Neural progenitor cell (in vitro differentiated cells): ENCODE measurements at places on chromosomes 6 and 20. TPM values are rescaled to one million over a fixed set of nuclear protein-coding genes. Genes with fewer than 3 reads are reported as not detected.

PCSK2 gene
- total RNA-seq = 0.07 TPM in 1 of 2 replicates, not detected in the other

GRCh38 chr6:134077301-134077700 lies 24.9 kb upstream of the SLC2A12 start:
- DNase-seq = no peak

- no peak for DNase-seq
Measured at GRCh38 chr6:54921891-54922290, 75.3 kb downstream of the FAM83B start.

DNA sequence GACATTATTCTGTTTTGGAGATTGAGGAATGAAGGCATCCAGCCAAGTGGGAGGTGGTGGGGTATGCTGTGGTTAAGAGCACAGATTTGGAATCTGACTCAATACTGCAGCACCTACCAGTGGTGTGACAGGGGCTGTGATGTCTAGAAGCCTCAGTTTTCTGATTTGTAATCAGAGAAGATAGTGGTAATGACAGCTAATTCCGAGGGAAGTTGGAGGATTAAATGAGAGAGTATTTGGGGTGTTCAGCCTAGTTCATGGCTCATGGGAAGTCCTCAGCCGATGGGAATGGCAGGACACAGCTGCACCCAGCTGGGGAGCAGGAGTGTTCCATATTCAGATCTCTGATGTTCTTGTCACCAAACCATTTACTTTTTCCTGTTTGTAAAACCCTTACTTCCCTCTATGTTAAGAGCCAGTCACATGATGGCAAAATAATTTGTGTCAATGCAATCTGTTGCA lies 9.3 kb downstream of the SLC9A8 start:
- no peak for DNase-seq

DNA sequence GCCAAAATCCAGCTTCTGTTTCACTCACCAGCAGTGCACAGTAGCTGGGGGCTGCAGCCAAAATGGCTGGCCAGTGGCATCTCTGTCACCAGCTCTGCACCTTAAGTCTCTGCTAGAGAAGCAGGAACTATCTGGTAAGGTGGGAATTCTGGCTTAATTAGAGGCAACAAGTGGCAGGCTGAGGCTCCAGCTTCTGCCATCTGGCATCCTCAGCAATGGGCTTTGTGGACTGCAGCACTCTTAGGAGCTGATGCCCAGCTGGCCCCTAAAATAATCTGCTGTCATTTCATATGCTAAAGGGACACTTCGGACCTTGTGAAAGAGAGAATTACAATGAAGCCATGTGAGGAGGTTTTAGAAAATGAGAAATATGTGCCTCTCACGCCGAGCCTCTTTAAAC lies 4.6 kb upstream of the CLDN20 start:
- DNase-seq = no peak

DNA sequence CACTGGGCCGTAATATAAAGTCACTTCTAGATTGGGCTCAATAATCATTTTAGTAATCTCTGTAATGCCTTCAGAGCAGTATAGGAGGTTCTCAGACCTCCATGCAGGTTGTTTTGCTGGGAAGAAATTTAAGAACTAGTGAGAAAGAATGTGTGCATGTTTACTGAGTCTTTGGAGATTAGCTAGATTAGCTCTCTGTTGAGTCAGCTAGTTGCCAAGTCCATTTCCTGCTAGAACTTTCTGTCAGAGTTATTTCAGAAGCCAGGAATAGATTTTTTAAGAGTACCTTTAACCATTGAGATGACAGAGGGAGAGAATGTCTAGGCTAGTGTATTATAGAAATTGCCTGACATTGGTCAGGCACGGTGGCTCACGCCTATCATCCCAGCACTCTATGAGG lies 33.3 kb downstream of the ORC3 start:
- no peak for DNase-seq

DNA sequence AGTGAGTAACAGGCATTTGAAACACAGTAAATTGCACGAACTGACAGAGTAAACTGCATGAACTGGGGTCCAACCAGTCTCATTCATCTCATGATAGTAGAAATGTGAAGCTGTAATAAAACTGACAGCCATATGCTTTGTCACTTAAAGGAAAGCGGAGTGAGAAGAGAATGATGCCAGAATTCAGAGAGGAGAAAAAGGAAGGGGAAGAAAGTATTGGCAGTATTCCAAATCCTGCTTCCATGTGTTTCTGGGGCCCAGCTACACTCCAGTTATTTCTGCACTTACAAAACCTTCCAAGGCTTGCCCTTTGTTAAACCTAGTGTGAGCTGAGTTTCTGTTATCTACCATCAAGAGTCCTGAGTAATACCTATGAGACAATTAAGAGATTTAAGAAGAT lies 17.2 kb downstream of the SNX14 start:
- no peak for DNase-seq

GRCh38 chr6:89675949-89676748 lies 37.6 kb upstream of the LYRM2 start:
- DNase-seq = no peak

SMLR1 gene
- not detected in 2 replicates for total RNA-seq

DNA sequence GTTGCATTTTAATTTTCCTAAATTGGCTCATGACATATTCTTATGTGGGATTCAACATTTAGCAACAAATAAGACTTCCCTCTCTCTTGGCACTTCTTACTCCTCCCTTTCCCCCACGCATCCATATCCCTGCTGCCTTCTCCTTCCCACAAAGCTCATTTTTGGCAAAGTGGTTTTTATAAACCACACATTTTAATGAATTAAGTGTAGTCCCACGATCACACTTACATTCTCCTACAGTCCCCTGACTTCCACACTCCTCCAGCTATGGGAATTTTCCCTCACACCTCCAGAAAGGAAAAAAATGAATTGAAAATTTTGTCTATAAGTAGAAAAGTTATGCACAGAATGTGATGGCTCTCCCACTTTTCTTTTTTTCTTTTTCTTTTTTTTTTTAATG lies 345.0 kb downstream of the CD83 start:
- no peak for DNase-seq

GRCh38 chr6:162211777-162212176 lies 515.8 kb downstream of the PRKN start:
- DNase-seq = no peak

GRCh38 chr20:20690676-20691476 lies 21.6 kb downstream of the RALGAPA2 start:
- DNase-seq = no peak

DNA sequence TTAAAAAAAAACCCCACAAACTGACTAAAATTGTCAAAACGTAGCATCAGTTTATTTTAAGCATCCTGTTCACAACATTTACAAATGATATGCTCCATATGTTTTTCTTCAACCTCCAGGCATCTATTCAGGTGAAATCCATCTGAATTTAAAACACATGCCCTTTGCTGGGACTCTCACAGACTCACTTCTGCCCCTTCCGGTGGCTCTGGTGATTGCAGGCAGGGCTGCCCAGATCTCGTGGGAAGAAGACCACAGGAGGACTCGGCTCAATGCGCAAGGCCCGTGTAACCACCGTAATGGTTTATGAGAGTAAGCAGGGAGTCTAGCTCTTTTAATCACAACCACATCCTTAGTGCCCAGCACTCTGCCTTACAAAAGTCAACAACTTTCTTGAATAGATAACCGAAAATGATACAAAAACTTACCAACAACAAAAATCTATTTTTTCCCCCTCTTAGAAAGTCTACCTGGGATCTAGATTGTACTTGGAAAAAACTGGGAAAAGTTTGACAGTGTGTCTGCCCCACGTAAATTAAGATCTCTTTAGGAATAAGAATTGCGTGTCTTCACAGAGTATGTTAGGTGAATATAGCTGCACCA lies 139.1 kb downstream of the KIF16B start:
- peak; percentile 67 for DNase-seq

DNA sequence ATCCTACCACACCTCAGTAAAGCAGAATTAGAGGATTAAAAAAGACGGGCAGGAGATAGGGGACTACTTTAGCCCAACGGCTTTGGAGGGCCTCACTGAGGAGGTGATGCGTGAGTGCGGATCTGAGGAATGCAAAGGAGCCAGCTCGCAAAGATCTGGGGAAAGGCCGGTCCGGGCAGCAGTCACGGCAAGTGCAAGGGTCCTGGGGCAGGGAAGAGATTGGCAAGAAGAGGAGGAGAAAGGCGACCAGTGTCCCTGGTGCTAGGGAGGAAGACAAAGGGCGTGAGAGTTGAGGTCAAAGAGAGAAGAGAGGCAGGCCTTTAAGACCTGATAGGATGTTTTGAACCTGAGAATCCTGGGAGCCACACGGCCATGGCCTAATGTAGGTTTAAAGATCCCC lies 86.8 kb downstream of the KCNB1 start:
- DNase-seq = no peak

TCP11 gene
- 0.25 TPM in 1 of 2 replicates, not detected in the other for total RNA-seq

DNA sequence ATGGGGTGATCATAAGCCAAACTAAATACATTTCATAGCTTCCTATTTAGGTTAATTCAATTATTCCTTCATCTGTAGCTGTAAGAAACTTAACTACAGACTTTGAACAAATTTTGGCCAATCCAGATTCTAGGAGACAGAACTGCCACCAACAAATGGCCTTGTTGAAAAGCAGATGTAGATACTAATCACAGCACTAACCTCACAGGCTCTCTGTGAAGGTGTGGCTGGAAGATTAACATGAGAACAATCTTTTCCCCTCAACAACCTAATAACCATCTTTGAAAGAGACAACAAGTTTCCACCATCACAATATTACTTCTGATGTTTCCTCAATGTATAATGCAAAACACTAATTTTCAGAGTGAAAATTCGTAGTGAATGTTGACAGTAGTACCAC lies 87.8 kb downstream of the SESN1 start:
- no peak for DNase-seq

DNA sequence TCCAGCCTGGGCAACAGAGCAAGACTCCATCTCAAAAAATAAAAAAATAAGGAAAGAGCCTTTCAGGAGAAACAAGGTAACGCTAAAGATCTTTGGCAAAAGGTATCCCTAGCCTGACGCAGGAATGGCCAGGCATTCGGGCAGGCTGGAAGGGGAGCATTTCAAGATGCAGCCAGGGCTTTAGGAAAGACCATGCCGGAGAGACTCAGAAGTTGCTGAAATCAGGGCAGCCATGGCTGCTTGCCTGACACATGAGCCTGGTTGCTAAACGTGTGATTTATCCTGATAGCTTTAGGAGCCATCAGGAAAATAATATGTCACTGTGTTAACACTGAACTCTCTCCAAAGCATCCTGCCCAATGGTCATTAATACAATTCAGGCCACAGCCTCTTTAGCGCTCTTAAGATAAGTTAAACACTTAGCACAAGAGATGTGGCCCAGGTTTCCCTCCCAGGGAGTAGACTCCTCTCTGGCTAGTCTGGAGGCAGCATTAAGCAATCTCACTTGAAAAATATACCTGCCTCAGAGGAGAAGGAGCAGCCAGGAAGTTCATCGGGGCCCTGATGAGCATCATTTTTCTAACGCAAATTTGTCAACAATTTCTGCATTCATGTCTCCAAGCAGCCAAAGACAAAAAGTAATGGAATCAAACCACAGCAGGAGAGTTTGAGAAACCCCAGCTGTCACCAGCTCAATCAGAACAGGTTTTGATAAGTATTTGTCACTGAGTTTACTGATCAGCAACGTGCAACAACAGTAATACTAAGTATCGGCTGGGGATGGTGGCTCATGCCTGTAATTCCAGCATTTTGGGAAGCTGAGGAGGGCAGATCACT lies 200.0 kb downstream of the ZMYND8 start:
- no peak for DNase-seq

BEND3 gene
- 9.2 and 11.2 TPM in 2 replicates for total RNA-seq

GRCh38 chr6:158819213-158819976 lies at the start of gene EZR:
TSS of gene EZR (minus strand) at chr6:158819368. CDS start at chr6:158818093, 1,275 bp downstream.
- peak; percentile 91 for DNase-seq

BPI gene
- not detected in 2 replicates for total RNA-seq

DNA sequence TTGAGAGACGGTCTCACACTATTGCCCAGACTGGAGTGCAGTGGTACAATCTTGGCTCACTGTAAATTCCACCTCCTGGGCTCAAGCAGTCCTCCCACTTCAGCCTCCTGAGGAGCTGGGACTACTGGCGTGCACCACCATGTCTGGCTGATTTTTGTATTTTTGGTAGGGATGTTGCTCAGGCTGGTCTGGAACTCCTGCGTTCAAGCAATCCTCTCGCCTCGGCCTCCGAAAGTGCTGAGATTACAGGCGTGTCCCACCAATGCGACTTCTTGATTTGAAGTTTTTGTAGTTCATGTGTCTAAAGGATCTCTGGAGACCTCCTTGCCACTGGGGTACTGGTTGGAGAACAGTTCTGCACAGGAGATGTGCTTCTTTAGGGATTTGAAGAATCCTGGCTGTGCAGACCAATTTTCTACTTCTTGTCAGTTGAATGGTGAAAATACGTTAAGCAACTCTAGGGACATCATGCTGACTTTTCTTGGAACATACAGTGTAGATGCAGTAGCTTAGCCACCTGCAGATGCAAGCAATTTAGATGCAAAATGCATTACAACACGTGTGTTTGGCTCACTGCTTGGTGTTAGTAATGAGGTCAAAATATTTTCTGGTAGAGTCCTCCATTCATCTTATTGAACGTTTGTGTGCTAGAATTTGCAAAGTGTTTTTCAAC lies 28.2 kb downstream of the SYTL3 start:
- DNase-seq = no peak

- DNase-seq = no peak
Measured at GRCh38 chr6:104885518-104886043, 25.9 kb upstream of the HACE1 start.
